ENCODE measurements at places on chromosomes 3 and 15.

GRCh38 chr3:183892610-183893214 lies 8.0 kb upstream of the PARL start:
- no peak for DNase-seq

DNA sequence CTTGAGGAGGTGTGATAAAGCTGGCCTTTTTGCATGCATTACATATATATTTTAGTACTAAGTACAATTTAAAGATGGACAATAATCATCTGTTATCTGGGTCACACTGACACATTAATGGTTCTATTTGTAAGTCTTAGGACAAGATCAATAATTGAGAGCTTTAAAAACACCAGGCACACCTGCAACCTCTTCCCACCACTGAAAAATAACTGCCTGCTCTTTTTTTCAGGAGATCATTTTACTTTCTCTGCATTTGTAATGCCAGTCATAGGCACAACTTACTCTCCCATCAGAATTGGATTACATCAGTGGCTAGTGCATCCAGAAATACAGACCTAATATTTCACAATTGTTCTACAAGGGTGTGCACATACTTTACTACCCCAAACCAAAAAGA lies 149.8 kb downstream of the MECOM start:
- DNase-seq: no peak

- DNase-seq: no peak
Measured at GRCh38 chr3:56119575-56120349, 348.5 kb downstream of the ERC2 start.

DNA sequence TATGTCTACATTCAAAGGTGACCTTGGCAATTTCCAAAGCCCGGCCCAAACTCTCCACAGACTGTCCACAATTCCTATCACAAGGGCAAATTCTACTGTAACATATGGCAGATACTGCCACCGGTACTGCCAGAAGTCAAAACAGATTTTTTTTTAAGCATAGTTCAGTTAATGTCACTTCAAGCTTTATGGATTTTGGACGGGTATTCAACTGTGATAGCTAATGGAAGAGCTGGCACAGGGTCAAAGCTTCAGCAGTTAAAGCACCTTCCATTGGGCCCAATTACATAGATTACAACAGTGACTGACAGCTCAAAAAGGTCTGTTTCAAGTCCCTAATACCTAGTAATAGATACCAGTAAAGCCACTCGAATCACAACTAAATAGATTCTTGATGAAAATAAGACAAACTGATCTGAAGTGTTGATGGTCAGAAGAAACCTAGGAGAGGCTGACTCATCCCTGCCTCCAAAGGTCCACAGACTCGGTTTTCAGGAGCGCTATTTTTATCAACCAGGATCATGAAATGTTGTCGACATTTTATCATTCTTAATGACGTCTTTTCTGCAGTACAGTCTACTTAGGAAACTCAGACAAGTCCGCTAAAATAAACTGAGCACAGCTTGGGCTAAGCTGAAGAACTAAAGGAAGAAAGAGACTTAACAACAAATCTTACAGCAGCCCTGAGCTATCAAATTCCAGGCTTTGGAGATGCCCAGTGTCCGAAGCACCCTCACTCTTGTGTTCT lies 38.7 kb downstream of the ANXA2 start:
- DNase-seq: no peak

DNA sequence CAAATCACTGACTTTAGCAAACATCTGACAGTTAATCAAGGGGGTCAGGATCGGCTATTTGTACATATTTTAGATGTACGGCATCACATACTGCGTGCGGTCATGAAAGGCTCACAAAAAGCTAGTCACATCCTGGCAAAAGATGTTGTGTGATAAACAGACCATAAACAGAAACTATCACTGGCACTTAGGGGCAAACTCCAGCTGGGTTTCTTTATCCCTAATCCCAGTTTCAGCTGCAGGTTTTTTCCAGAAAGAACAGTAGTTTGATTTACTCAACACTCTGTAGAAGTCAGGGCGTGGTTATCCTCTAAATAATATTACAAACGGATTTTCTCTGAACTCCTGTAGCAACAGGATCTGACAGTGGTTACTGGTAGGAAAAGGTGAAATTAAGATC lies 112.4 kb upstream of the BHLHE40 start:
- DNase-seq: no peak

GRCh38 chr3:113839551-113839950 lies 963 bp downstream of the GRAMD1C start:
- no peak for DNase-seq

- no peak for DNase-seq
Measured at GRCh38 chr15:90540768-90541167, 11.0 kb downstream of the CRTC3 start.

- DNase-seq: no peak
Measured at GRCh38 chr15:30062881-30063280, 19.9 kb upstream of the GOLGA8J start.

- no peak for DNase-seq
Measured at GRCh38 chr3:53089511-53089910, 40.7 kb downstream of the RFT1 start.

GRCh38 chr3:172541945-172542488 lies 18.8 kb upstream of the TNFSF10 start:
- no peak for DNase-seq

DNA sequence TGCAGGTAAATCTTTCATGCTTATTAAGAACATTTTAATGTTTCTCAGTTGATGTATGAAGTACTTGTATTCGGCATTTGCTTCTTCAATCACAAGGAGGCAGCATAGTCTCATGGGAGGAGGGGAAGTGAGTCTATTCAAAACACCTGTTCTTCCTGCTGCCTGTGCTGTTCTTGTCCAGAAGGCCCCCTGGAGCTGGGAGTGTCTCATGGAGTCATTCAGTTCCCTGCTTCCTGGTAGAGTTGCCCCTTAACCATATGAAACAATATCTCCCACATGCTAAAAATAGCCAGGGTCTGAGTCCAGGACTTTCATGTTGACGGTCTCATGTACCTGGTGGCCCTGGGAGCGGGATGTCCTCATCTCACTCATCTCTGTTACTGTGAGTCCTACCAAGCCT lies 15.5 kb upstream of the PPP1R2 start:
- DNase-seq: no peak

- DNase-seq: no peak
Measured at GRCh38 chr3:135490219-135490915, 475.2 kb upstream of the PPP2R3A start.

- peak; percentile 41 for DNase-seq
Measured at GRCh38 chr3:12729051-12729651, 29.9 kb downstream of the TMEM40 start.

DNA sequence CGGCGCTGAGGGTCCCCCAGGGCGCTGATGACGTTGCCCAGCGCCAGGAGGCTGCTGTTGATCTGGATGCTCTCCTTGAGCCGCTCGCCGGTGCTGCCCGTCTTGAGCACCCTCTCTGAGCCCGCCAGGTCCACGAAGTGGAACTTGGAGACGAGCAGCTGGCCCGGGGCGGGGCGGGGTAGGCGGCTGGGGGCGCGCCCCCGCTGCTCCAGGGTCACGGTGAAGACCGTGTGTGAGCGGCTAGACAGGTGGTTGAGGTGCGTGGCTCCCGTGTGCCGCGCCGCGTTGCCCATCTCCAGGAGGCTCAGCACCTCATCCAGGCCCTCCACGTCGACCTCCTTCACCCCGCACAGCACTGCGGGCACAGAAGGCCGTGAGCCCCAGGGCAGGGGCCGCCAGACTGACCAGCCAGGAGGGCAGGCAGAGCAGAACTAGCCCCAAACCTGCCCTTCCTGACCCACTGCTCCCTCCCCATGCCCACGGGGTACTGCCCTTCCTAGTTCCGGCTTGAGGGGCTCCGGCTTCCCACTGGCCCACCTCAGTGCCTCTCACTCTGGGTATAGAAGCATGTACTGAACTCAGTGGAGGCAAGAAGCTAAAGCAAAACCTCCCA lies 6.1 kb downstream of the KIF7 start:
- no peak for DNase-seq

- DNase-seq: no peak
Measured at GRCh38 chr15:60458721-60459120, 20.2 kb downstream of the ICE2 start.

DNA sequence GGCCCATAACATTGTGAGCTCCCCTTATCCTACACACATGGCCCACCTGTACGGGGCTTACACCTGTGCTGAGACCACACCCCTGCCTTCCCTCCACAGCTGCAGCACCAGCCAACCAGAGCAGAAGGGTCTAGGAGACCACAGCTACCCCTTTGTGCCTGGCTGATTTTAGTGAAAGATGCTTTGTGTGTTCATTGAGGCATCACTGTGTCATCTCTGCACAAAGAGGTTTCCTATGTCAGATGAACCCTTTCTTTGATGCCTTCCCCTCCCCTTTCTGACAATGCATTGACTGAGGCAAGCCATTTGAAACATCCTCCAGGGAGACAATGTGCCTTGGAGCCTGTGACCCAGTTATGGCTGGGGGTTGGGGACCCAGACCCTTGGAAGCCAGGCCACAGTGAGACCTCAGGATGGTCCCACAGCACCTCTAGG lies 54.9 kb upstream of the SLC7A14 start:
- no peak for DNase-seq

DNA sequence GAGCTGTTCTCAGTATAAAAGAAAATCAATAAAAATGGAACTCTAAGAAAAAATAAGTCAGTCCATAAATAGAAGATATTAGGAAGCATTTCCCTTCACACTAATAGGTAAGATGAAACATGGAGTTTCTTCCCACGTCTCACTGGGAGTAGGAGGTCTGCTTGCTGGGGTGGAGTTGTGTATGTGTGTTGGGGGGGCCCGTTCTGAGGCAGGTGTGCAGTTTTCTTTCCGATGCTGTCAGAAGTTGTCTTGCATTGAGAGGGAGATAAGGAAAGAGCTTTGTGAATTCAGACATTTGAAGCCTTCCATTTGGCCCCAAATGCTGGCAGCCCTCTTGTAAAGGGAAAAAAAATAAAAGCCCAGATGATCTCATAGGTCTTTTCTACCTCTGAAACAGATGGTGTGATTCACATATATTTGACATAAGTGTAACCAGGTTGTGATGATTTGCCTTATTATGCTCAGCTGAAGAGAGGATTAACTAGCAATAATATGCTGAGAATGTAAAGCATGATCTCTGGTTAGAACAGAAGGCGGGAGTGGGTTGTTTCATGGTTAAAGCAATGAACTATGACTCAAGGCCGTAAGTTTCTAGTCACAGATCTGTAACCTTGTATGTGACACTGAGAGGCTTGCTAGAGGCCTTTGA lies 8.8 kb downstream of the RASGRP1 start:
- DNase-seq: no peak

- no peak for DNase-seq
Measured at GRCh38 chr3:143824735-143825385, 23.4 kb downstream of the SLC9A9 start.

DNA sequence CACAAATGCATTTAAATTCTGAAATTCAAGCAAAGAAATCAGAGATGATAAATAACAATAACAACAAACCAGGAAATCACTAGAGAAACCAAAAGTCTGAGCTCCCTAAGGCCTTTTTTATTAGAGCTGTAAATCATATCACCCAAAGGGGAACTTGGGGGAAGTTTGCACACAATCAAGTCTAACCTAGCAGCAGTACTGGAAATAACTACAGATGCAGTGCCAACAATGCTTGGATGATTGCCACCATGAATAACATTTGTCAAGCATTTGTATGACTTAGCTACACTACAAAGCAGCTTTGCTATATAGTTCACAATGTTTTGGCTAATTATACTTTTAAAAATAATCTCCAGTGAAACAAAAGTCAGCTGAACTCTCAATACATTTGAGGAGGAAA lies 27.8 kb downstream of the SHQ1 start:
- no peak for DNase-seq

DNA sequence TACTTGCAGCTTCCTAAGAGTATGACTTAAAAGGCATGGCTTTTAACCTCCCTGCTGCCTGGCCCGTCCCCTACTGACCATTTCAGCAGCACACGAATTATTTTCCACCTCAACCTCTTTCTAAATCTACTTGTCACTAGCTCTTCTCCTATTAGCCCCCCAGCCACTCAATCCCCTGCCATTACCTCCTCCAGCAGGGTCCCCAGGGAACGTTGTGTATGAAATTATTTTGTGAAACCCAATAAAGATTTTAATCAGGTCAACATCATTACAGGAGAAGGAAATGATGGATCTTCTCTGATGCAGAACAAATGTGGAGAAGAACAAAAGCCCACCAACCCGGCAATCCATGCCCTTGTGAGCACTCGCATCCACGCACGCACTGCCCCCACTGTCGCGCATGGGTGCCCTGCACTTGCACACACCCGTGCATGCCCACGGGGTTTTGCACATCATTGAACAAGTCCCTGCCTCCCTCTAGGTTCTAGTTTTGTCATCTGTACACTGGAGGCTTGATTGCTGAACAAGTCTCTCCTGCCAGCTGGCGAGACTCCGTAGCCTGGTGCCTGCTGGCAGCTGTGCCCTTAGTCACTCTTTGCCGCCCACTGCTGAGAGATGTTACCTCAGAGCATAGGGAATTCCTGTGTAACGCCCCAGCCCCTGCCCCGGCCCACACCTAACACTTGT lies 51.6 kb downstream of the LINGO1 start:
- DNase-seq: no peak

DNA sequence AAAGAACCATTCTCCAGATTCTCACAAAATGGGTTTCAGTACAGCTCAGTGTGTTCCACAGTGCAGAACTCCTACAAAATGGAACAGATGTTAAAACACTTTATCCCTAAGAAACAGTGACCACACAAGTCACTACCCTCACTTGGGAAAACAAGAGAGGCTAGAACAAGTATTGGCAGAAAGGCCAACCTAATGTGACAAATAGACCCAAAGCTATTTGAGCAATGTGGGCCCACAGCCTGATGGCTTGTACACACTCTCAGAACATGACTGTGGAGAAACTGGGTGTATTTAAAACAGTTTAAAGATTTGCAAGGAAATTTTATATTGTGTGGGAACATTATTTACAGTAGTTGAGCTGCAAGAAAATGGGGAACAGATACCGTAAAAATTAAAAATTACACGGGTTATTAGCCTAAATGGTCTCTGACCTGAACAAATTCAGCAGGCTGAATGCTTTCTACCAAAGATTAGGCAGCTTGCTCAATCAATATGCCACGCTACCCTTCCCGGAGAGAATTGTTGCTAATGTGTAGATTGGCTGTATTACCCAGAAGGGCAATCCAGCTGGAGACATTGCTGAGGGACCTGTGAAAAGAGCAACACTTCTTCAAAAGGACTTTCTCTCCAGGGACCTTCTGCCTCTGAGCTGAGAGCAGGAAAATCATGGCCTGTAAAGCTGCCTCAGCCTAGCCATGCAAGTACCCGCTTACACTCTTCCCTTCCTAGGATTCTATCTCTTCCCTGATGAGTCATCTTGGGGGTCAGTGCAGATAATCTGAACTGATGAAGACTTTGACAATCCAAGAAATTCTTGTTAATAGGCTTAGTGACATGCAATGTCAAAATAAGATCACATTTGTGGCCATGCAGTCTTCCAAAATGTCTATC lies 97.1 kb downstream of the STRIT1 start:
- no peak for DNase-seq

GRCh38 chr3:23553353-23553752 lies 252.4 kb upstream of the UBE2E1 start:
- DNase-seq: no peak
